ENCODE measurements at places on chromosomes 1 and 21. TPM values are rescaled to one million over a fixed set of nuclear protein-coding genes. Genes with fewer than 3 reads are reported as not detected.

NGF gene
- 4.4 TPM for total RNA-seq

ZBTB37 gene
- total RNA-seq, result 0.73 TPM

GLUL gene
- 21.7 TPM for total RNA-seq

PDE9A gene
- 1.1 TPM for total RNA-seq

ITLN2 gene
- total RNA-seq, result not detected

TRIM67 gene
- total RNA-seq, result 0.10 TPM

PTAFR gene
- 0.23 TPM for total RNA-seq

CACNA1S gene
- not detected for total RNA-seq

FOXD3 gene
- total RNA-seq, result 0.90 TPM

GJA4 gene
- not detected for total RNA-seq

APP gene
- total RNA-seq, result 301 TPM

LMX1A gene
- total RNA-seq, result not detected

LRRIQ3 gene
- 1.0 TPM for total RNA-seq

LENEP gene
- total RNA-seq, result not detected

PEX11B gene
- 16.5 TPM for total RNA-seq

Measured in A549 treated with RU486 at 1 μM for 4 hours (cell line).